ENCODE measurements at places on chromosomes 12 and 14. TPM values are rescaled to one million over a fixed set of nuclear protein-coding genes. Genes with fewer than 3 reads are reported as not detected.

DNA sequence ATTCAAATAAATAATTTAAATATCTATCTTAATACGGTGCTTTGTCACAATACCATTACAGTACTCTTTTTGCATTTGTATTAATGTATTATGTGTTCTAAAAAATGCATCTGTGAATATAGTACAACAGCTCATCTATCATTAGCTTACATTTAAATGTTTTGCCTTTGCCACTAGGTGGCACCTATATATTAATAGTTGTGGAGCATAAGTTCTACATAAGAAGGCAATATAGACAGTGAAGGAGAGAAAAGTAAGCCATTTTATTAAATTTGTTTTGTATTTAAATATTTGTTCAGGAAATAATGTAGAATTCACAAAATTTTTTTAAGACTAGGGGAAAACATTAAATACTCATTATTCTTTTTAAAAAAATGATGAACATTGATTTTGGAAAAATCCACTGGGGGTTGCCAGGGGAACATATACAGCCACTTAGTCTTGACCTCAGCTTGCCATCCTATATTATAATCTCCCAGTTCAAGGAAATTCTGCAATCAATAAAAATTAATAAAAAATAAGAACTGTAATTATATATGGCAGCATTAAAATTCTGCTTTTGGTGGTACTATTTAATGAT lies 9.8 kb downstream of the CCER1 start:
- DNase-seq: no peak

DNA sequence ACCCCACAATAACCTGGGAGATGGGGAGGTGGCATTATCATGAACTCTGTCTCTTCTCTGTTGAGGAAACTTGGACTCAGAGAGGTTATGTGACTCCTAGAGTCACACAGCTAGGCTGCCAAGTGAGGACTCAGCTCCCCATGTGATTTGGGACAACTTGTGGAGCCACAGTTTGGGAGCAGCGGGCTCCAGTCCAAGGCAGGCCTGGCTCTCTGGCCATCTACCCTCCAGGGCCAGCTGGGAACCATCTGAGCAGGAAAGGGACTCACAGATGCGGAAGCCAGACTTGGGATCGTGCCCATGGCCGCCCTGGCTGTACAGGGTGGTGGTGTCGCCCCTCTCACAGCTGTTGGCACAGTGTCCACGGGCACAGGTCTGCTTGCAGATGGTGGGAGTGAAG lies 59.1 kb downstream of the ISCA2 start:
- no peak for DNase-seq

- no peak for DNase-seq
Observed at GRCh38 chr14:37565550-37565949, 29.5 kb downstream of the FOXA1 start.

- DNase-seq: no peak
Observed at GRCh38 chr12:10505620-10506019, at the start of gene EIF2S3B. EIF2S3B (plus strand) TSS chr12:10505890; CDS start chr12:10505903, 13 bp downstream.

DNA sequence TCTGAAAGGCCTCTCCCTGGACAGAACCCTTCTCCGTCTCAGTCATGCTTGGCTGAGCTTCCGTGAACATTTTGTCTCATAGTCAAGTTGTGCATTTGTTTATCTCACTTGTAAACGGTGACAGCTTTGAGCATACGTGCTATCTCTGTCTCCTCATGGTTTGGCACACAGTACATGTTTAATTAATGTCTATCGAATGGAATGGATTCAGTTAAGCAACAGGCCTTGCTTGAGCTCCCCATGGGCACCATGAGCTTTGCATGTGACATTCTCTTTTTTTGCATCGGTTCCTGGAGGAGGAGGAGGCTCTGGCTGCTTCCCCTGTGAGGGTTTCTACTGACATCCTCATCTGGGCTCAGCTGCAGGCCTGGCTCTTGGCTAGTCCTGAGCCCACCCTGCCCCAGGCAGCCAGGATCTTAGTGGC lies 80.0 kb downstream of the PRIMA1 start:
- no peak for DNase-seq

- no peak for DNase-seq
Observed at GRCh38 chr12:24695657-24696329, 253.1 kb downstream of the BCAT1 start.

Gene SLC8A3
- total RNA-seq: 3.0 TPM

Gene PMEL
- total RNA-seq: 1.5 TPM

- no peak for DNase-seq
Observed at GRCh38 chr14:24518851-24519250, 10.8 kb upstream of the CMA1 start.

- DNase-seq: no peak
Observed at GRCh38 chr12:11877869-11878780, 192.6 kb upstream of the BCL2L14 start.

DNA sequence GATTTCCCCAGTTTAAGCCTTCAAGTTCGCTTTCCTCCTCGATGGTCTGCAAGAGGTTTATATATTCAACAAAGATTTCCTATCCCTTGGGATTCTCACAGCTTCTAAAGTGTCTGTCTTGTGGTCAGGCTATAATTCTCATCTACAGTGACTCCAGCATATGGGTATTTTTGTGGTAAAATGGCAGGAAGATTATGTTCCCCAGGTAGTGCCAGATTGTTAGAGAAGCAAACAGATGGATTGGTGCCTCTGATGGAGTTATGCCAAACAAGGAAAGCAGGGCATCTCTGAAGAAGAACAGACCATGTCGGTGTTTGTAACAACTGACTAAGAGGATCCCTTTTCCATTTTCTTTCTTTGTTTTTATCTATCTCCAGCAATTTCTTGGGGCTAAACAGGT lies 5.5 kb upstream of the CCDC175 start:
- DNase-seq: no peak

DNA sequence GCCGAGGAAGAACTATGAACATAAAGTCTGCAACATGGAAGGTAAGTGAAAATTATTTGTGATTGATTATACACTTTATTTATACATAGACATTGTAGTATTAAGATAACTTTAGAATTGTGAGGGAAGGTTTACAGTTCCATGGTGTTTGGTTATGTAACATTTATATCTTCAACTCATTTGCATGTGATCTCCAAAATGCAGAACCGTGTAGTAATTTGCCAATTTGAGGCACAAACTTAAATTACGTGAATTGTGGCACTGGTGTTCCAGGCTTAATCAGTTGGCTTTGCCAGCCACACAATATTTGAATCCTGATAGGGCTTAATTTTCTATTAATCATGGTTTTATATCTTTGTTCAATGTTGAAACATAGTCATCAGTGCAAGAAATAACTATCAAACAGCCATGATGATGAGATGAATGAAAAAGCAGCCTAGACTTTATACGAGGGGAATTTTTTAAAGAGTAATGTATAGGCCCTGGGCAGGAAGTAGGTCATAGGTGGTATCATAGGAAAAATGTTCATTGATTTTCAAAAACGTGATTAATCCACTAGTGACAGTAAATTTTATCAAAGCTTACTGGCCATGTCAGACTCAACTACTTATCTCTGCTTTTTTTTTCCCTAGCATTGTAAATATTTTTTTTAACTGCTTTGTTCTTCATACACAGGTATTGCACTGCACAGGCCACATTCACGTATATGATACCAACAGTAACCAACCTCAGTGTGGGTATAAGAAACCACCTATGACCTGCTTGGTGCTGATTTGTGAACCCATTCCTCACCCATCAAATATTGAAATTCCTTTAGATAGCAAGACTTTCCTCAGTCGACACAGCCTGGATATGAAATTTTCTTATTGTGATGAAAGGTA lies 31.7 kb downstream of the HIF1A start:
- DNase-seq: no peak

GRCh38 chr14:52153939-52154338 lies 85.1 kb upstream of the NID2 start:
- DNase-seq: no peak

DNA sequence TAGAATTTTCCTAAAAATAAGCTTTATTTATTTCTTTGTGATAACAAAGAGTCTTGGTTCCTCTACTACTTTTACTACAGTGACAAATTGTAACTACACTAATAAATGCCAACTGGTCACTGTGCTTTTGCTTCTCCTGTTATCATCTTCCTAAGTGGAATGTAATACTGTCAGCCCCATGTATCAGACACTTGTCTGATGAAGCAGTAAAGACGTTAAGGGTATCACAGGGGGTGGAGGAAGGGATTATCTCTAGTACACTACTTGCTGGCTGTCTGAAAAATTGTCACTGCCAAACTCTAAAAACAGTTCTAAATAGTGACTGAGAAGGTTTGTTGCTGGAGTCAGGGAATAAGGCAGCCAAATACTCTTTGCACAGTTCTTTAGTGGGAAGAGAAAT lies 11.3 kb downstream of the ASB8 start:
- no peak for DNase-seq

- no peak for DNase-seq
Observed at GRCh38 chr12:122949816-122950675, 16.2 kb downstream of the ABCB9 start.

DNA sequence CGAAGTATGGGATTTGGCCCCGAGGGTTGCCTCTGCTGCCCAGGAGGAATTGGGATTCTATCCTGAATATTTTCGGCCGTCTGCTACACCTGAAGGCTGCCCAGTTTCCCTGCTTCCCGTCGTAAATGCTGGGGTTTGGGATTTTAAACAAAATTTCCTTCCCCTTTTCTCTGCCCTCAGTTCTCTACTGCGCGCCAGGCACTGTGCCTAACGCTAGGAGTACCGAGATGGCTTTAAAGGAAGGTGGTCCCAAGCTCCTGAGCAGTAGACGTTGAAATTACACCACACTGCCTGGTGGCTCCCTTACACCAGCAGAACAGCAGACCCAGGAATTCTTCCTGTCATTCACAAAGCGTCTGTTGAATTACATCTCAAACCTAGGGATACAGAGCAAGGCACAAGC lies 566 bp upstream of the PRDM4 start:
- no peak for DNase-seq

GRCh38 chr14:104936361-104937155 lies 11.9 kb downstream of the PLD4 start:
- DNase-seq: no peak

- no peak for DNase-seq
Observed at GRCh38 chr12:58470266-58471010, 449.9 kb downstream of the LRIG3 start.

DNA sequence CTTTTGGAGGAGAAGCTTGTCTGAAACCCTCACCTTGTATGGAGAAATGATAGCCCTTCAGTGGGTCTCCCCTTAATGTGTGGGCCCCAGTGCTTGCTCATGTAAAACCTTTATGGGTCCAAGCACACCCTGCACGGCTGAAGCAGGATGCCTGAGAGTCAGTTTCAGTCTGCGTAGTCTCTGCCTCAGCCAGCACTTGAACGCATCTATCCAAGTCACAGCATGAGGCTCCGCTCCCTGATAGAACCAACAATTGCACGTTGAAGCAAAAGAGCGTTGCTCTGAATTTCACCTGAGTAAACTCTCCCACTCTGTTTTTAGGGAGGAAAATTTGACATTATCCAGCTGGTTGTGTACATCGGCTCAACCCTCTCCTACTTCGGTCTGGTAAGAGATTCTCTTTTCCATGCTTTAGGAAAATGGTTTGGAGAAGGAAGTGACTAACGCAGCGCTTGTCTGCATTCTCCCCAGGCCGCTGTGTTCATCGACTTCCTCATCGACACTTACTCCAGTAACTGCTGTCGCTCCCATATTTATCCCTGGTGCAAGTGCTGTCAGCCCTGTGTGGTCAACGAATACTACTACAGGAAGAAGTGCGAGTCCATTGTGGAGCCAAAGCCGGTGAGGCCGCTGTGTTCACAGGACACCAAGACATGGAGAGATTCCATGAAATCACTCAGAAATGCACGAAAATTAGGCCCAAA lies 33.0 kb upstream of the P2RX4 start:
- no peak for DNase-seq

Gene HOXC12
- total RNA-seq: not detected

- DNase-seq: no peak
Observed at GRCh38 chr14:68787092-68787992, 5.5 kb downstream of the ZFP36L1 start.

DNA sequence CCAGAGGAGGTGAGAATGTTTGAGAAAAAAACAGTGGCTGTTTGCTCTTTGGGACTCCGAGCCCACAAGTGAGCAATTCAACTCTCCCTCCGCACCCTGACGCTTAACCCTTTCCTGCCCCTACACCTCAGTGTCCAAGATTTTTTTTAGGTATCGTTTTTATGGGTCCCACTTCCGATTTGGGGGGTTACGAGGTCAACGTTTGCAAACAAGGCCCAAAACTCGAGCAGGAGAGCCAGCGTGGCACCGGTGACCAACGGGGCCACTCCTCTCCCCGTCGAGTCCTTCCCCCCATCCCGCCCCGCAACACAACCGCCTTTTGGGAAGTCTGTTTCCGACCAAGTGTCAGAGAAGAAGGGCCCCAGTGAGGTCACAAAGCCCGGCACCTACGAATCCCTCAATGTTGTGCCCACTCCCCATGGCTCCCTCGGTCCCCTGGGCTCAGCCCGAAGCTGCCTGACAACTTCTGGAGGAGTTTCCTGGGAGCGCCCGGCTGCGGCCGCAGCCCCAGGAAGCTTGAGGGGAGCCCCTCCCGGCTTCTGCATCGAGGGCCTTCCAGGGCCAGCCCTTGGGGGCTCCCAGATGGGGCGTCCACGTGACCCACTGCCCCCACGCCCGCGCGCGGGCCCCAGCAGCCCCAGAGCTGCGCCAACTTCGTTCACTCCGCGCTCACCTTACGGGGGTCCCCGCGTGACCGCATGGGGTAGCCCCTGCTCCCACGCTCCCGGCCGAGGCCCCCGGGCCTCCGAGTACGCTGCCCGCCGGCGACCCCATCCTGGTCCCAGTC lies 1.2 kb downstream of the CDK2AP1 start:
- DNase-seq: no peak

GRCh38 chr14:28707814-28708213 lies 58.8 kb upstream of the FOXG1 start:
- no peak for DNase-seq

GRCh38 chr12:91021076-91021475 lies 16.3 kb upstream of the EPYC start:
- no peak for DNase-seq

DNA sequence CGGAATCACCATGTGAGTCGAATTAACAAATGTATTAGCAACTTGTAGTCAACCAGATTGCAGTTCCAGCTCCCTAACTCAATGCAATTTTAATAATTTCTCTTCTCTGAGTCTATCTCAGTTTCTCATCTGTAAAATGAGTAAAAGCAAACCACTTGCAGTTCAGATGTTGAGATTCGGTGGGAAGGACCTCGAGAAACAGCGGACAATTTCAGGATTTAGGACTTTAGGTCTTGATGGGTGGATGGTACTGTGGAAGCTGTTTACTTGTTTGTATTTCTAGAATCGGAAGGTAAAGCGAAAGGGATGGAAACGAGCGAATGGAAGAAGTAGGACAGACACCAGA lies 510 bp upstream of the TTC8 start:
- no peak for DNase-seq

Gene LMNTD1
- 2.3 TPM for total RNA-seq

DNA sequence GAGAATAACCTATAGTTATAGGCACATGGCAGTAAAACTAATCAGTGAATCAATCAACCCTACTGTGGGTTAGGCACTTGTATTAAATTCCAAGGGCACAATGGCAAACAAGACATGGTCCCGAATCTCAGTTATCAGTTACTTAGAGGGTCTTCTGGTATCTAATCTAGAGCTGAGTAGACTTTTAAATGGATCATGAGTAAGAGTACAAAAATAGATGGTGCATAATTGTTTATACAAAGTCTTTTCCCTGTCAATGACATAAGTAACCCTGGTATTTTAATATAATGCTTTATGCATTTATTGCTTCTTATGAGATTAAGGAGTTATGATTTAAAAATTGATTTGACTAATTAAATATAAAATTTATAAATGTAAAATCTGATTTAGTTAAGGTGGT lies 23.0 kb upstream of the KCNJ8 start:
- no peak for DNase-seq

Gene PLCZ1
- total RNA-seq: not detected

GRCh38 chr14:49896966-49897365 lies 4.1 kb downstream of the ARF6 start:
- DNase-seq: no peak

Gene ACVRL1
- total RNA-seq: 47.9 TPM

- no peak for DNase-seq
Observed at GRCh38 chr12:100128512-100128908, 14.2 kb downstream of the BLTP3B start.
